ENCODE measurements at places on chromosomes 5 and 9. TPM values are rescaled to one million over a fixed set of nuclear protein-coding genes. Genes with fewer than 3 reads are reported as not detected.

GRCh38 chr9:93457006-93457405 is 3.6 kb upstream of the FAM120AOS start:
- no peak for DNase-seq

DNA sequence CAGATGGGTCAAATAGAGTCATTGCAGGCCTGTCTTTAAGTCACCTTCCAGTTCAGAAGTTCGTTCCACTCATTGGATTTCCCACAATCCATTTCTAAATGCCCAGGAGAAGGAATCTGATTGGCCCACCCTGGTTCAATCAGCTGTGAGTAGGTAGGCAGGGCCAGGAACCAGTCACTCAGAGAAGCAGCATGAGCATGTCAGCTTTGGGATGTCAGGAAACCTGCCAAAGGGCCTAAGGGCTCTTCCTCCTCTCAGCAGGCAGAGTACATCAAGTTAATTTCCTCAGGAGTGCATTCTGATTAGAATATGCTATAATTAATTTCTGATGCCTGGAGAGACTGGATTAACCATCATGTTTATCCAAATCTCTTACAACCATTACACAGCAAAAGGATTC is 412.9 kb upstream of the CCNH start:
- DNase-seq = no peak

DNA sequence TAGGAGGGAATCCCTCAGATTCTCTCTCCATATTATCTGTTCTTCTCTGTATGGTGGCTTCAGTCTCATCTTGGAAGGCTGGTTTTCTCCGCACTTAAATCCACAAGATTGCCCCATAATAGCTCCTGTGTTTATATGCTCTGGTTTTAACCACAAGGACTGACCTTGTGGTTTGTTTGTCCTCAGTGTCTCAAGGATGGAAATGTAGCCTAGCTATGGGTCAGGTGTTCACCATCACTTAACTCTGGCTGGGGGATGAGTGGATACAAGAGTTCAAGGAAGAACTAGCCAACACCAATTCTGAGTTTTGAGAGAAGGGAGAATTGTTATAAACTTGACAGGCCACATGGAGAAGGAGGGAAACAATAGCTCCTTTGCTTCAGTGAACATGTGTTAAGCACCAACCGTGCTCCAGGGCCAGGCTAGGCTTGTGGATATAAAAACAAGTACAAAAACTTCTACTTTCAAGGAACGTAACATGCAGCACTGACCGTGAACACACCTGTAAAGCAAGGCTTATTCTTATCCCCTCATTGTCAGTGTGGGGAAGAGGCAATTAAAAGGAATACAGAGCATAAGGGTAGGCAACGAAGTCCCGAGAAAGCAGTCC is 75.6 kb upstream of the VLDLR start:
- no peak for DNase-seq

- no peak for DNase-seq
These were observed 5.3 kb downstream of the TMEM174 start for GRCh38 chr5:73178265-73178664.

Gene PTGS1
- 20.0 TPM for total RNA-seq

Gene GZMA
- total RNA-seq = 1.8 TPM

- no peak for DNase-seq
These were observed 8.9 kb downstream of the MTRR start for GRCh38 chr5:7877851-7878250.

Gene FABP6
- not detected for total RNA-seq

DNA sequence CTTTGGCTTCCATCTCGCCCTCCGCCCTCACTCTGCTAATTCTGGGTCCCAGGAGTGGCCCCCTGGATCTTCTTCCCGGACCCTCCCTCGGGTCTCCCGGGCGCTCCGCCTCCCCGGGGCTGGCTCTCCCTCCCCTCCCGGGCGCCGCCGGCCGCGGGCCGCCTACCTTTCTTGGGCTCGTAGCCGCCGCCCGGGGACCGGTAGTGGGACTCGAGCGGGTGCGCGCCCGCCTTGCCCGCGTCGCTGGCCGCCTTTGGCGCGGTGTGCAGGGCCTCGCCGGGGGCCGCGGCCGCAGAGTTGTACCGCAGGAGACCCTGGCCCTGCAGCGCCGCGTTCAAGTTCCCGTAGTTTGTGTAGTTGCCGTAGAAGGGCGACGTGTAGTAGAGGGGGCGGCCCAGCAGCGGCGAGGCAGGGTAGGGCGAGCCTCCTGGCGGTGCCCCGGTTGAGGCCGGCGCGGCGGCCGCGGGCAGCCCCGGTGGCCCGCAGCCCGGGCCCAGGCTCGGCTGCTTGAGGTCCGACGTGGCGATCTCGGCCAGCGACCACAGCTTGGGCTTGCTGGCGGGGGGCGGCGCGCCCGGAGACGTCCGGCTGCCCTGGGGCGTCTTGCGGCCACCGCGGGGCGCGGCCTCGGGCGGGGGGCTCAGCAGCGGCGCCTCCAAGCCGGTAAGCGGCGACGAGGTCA is 3.2 kb downstream of the IRX2 start:
- DNase-seq = no peak

Gene ANGPTL2
- total RNA-seq = 68.3 TPM

DNA sequence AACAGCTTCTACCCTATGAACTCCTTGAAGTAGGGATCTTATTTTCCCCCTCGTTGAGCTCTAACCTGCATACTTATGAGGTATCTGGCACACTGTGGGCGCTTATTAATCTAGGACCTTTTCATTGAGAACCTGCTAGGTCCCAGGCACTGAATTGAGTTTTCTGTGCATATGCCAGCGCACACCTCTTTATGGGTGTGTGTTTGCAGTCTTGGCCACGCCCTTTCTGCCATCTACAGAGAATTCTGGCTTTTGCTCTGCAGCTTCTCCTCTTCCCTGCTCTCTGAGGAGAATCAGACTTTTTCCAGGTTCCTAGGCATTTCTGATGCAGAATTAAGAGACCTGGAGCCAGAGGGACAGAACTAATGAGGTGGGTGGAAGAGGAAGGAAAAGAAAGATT is 25.4 kb upstream of the SSBP2 start:
- no peak for DNase-seq

DNA sequence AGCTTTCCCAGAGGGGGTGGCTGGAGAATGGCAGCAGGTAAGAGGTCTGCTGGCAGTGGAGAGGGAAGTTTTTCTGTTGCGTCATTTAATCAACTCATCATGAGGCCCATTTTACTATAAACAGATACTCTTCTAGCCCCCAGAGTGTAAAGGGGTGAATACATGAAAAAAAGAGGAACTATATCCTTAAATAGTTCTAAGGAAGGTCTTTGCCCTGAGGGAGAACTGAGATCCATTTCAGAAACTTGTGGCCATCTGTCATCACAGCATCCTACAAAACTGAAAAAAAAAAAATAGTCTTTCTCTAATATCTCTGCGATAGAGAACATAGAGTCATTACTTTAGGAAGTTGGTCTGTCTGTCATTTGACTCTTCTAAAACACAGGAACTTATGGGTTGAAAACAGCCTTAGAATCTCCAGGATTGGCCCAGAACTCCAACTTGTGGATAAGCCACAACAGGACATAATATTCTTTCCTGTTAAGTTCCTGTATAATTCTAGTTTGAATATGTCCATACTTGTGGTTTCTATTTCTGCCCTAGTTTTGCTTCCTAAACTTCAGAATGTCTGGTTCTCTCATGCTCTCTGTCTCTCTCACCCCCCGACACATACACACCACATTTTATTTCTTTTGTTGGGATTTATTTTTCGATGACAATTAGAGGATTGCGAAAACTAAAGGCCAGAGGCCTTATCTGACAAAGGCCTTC is 238.5 kb upstream of the PIK3R1 start:
- no peak for DNase-seq

DNA sequence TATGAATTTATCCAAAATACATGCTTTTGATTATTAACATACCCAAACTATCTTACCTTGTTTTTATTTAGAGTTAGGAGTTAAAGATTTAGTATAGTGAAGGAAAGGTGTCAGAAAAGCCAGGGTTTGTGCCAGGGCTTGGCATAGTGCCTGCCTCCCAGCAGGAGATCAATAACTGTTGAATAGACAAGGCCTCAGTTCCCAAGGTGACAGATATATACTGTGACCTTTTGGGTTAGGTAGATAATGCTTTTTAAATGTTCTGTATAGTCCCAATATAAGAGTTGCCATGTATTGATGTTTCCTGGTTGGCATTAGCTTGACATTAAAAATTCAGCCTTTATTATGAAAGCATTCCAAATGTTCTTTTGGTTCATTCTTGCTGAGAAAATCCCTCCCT is 121.8 kb downstream of the MCTP1 start:
- DNase-seq = no peak

DNA sequence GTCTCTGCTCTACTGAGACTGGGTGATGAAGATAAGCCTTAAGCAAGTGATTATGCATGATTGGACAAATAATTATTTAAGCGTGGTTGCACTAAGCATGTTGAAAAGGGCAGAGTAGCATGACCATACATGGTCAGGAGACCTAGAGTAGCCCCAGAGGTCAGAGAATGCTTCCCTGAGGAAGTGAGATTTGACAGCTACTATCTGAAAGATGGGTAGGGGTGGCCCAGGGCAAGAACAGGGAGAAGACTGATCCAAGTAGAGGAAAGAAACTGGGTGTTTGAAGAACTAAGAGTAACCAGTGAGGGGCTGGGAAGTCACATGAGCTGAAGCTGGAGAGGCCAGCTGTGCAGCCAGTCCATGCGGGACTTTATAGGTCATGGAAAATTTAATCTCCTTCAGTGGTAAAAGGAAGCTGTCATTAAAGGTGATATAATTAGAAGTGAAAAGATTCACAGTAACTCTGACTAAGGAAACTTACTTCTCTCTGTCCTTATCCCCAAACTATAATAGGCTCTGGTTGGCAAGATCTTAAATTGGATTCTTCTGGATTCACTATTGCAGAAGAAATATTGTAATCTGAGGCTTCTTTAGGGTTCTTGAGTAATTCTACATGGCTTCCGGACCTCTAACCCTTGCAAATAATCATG is 35.2 kb downstream of the YIPF5 start:
- DNase-seq = no peak

Gene EIF4E1B
- total RNA-seq = not detected

DNA sequence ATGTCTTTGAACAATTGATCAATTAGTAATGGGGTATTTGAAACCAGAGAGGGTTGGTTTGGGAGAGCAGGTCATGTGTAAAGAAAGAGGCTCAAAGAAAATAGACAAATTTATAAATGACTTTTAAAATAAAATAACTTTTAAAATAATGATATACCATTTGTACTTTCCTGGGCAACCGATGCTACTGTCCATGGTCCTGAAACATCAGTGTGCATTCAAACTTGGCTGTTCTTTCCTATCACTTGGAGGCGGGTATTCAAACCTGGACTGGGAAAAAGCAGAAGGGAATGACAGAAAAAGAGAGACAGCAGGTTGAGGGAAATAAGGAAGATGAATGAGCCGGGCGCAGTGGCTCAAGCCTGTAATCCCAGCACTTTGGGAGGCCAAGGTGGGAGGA is 1446.4 kb upstream of the WWC1 start:
- no peak for DNase-seq

DNA sequence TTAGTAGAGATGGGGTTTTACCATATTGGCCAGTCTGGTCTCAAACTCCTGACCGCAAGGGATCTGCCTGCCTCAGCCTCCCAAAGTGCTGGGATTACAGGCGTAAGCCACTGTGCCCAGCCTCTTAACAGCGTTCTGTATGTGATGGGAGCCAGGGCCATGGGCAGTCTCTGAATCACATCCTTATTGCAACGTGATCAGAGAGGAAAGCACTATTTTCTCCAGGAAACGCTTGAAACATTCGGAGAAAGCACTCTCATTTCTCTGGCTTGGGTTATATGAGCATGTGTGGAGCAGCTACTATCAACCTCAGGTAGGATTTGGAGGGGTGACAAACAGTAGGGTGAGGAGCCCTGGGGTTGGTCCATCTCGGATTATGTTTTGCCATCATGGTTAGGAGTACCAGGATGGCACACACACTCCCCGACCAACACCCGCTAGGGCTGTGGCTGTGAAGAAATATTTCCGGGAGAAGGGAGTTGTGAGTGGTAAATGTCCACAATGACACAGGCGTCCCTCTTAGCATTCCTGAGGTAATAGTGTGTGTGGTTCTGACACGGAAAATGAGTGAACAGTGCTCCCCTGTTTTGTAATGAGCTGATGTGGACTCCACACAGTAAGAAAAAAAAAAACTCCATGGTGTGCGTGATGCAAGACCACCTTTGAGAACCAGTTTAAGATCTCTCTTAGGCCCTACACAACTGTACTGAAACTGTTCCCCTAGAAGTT is 406.2 kb upstream of the ZNF608 start:
- no peak for DNase-seq

DNA sequence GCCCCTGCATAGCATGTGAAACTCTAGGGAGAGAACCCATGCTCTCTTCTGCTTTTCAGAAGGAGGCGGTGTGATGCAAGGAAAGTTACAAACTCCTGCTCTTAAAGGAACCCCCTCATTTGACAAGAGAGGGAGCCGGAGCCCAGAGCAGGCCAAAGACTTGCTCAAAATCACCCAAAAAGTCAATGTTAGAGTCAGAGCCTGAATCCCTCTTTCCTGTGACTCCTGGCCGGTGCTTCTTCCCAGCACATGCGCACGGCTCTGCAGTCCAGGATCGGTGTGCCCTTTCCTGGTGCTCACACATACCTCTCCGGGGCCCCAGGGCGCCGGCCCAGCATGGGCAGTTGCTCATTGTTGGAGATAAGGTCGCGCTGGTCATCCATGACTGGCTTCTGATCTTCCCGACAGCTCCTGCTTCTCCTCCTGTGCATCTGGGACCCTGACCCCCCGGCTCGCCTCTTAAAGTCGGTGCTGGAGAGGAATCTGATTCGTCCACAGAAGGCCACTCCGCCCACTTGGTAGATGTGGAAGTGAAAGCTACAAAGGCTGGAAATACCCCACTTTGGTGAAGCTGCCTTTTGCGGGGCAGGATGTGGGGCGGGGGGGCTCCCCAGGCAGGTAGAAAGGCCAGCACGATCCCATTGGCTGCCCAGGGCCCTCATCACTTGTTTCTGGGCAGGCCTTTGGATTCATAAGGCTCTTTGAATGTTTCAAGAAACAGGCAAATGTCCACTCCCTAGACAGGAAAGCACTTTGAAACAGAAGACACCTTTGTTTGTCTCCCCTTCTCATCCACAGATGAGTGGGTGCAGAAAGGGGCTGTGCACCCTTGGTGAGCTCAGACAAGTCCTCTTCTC is at the start of gene CD74:
CD74 (minus strand) TSS at position 592 of the 857 bp plus-strand sequence; CDS start at position 431, 161 bp downstream.
- peak; percentile 78 for DNase-seq

DNA sequence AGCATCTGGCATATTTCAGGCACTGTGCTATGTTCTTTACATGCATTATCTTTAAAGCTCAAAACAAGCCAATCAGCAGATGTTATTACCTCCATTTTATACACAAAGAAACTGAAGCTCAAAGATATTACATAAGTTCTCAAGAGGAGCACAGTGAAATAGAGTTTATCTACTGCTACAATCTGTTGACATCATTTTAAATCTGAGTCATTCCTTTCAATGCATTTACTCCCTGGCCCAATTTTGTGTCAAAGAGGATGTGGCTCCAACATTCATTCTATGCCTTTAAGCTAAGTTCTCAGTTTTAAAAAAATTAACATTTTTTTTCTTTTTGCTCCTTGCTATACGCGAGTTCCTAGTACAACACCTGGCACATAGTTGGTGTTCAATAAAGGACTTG is 486.3 kb upstream of the ZNF462 start:
- DNase-seq = no peak

- no peak for DNase-seq
These were observed 2060.5 kb downstream of the MAT2B start for GRCh38 chr5:165565911-165566310.

Gene MACROH2A1
- total RNA-seq = 443 TPM
